Stimulated activated naive CD4-positive, alpha-beta T cell (primary cell): ENCODE measurements at places on chromosomes 1 and 21.

DNA sequence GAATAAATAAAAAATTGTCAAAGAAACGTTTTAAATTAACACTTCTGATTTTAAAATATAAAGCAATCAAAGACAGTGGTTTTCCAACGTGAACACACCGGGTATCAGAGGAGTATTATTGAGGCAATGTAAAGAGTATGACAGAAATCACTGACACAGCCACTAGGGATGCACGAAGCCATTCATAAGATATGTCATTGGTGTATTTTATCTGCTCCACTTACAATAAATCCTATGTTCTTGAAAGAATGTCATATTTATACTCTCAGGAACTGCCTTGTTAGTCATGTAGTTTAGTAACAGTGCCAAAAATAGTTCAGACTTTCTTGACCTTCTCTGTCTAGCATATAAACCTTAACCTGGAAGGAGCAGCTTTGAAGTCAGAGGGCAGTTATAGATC lies 835.0 kb upstream of the NCAM2 start:
- no peak for DNase-seq

DNA sequence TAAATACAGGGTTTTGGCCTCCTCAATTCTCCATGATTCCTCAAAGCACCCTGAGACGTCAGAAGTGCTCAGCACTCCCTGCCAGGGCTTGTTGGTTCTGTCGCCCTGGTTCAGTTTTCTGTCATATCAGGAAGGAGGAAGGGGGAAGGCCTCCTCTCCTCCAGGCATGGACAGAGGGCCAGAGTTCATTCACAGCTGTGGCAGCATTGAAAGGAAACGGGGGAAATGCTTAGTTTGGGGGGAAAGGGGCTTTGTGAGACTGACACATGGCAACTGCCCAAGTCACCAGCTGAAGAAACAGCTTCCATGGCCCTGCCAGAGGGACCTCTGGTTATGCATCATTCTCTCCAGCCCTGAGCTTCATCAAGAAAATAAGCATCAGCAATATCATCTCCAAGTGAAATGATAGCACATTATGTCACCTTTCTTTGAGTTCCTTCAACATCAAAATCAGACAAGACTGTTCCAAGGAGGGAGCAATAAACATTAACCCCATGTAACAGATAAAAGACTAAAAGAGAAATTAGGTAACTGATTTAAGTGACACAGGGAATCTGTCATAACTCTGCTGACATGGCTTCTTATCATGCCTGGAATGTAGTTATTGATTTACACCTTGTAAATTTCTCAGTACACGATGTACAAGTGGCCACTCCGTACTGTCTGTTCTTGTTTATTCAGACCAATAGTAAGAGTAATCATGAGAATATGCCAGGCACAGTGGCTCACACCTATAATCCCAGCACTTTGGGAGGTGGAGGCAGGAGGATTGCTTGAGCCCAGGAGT lies 103.2 kb upstream of the SLC25A33 start:
- no peak for DNase-seq

DNA sequence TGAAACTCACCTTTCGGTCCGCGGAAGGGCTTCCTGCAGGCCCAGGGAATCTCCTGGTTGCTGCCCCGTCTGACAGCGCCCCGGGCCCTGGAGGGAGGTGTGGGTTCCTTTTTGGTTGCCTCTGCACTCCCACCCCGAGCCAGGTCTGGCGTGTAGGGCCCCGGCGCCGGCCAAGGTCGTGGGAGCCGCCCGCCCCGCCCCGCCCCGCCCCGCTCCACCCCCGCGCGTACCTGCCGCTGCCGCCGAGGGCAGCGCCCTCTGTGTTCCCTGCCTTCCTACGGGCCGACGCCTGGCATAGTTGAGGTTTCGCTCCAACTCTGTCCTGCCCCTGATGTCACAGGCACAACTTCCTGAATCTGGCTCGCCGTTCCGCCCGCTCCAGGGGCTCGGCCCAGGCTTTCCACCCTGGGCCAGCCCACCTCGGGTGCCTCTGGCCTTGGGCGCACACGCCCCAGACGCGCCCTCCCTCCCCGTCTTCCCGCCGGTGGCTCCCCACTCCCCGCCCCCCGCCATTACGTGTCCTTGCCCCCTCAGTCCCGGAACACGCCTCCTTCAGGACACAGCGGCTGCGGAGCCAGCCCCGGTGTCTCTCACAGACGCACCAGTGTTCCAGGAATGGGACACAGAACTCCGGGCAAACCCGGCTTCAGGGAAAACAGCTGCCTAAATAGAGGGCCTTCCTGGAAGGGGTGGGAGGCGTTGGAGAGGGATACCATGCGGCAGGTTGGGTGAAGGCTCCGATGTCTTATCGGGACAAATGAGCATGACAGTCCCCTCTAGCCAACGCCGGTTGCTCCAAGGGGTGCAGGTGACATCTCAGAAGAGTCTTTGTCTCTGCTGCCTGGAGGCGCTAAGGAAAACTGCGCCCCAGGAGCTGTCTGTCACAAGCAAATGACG lies at the start of gene KIAA0040:
TSS of gene KIAA0040 (minus strand) at position 147 of the 897 bp plus-strand sequence. CDS start 31,763 bp downstream, outside the sequence.
- peak; percentile 41 for DNase-seq

GRCh38 chr1:52601991-52602855 lies at the start of gene GPX7:
Gene GPX7, plus strand, starts transcription at chr1:52602371. Its CDS starts 39 bp downstream, at chr1:52602410.
- DNase-seq: peak; percentile 48

- DNase-seq: no peak
These were observed 374.2 kb downstream of the PTBP2 start for GRCh38 chr1:97095764-97096163.

DNA sequence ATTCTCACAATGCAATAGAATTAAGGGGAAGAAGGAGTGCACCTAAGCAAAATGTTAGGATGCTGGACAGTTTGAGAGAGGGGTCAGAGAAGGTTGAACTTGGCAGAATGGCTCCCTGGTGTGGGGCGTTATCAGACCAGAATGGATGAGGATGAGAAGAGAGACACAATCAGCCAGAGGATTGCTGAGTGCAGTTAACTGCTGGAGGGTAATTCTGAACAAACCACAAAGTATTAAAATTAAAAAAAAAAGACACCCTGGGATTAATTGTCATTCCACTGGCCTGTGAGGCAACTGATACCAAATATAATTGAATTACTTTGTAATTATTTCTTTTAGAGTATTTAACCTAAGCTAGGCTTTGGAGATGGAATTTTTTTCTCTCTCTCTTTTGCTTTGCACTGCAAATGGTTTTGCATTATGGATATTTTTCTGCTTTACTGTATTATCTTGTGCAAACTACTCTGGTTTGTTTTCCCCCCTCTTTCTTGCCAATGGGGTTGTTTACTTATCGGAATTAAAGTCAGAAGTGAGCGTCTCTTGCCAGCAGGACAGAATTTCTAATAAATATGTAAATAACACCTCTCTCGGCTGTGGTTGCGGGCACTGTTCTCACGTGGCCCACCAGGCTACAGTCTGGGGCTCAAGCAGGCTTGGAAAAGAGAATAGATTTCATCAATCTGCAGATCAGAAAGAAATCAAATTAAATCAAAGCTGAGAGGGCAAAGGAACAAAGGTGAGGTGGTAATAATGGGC lies 572.9 kb upstream of the CAMK1G start:
- DNase-seq: no peak

GRCh38 chr1:184882957-184883815 lies 91.1 kb downstream of the NIBAN1 start:
- DNase-seq: no peak

DNA sequence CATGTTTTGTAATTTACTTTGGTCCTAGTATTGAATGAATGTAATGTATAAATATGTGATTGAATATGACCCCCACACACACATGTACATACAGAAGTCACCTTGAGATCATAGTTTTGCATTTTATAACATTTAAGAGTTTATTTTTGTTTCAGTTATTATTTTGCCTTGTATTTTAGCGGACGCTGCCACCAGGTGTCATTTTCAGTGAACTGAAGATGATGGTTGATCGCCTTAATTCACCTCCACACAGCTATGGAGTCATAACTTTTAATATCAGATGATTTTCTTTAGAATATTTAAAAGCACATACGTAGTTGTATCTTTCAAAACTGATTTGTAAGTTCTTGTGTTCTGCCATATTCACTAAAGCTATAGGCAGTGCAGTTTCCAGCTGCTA lies 130.4 kb downstream of the DYRK1A start:
- DNase-seq: no peak

GRCh38 chr1:47584249-47584648 lies 146.4 kb downstream of the FOXD2 start:
- no peak for DNase-seq

- no peak for DNase-seq
These were observed 60.6 kb upstream of the LAMC2 start for GRCh38 chr1:183125279-183125999.

GRCh38 chr1:151953409-151954094 lies 40.1 kb downstream of the S100A10 start:
- no peak for DNase-seq

DNA sequence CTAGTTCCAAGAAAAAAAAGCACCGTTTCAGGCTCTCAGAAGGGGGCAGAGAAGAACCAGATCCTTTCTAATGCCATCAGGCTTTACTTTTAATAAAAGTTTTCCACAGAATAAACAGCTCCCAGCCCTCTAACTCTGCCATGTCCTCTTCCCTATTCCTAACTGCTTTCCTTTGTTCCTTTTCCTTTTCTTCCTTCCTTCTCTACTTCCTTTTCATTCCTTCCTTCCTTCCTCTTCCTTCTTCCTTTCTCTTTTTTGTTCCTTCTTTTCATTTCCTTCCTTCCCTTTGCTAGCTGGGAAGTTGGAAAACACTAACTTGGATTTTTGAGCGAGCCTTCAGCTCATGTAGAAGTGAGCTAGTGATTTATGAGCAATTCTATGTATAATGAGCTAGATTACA lies 46.2 kb downstream of the KDM5B start:
- DNase-seq: no peak

GRCh38 chr1:228860911-228861831 lies 125.9 kb downstream of the RHOU start:
- DNase-seq: no peak

DNA sequence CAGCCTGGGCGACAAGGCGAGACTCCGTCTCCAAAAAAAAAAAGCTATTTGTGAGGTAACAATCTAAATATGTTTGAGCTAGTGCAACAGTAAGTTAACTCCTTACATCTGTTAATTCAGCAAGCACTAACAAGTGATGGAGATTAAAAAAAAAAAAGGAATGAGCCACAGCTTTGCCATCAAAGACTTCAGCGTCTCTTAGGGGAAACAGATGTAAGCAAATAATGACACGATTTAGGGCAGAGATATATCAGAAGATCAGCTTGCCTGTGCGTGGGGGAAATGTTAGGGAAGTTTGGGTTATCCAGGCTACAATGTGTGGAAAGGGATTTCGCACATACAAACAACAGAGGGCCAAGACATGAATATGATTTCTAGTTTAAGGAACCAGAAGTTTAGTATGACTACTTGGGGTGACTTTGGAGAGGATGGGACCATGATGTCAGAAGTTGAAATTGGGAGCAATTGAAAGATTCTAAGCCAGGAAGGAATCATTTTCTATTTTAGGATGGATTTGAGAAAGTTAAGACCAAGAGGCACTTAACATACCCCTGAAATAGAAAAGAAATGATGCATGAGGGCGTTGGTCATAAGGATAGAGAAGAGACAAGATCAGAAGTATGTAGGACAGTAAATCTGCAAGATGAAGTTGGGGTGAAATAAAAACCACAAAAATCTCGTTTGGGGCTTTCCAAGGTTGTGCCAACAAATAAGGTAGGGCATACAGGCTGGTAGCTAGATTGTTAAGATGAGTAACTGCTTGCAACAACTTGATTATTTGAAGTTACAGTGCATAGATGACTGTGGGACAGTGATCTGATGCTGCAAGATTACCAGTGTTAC lies 2.4 kb upstream of the BRWD1 start:
- DNase-seq: no peak

- DNase-seq: no peak
These were observed 310.9 kb downstream of the NTNG1 start for GRCh38 chr1:107451715-107452114.

DNA sequence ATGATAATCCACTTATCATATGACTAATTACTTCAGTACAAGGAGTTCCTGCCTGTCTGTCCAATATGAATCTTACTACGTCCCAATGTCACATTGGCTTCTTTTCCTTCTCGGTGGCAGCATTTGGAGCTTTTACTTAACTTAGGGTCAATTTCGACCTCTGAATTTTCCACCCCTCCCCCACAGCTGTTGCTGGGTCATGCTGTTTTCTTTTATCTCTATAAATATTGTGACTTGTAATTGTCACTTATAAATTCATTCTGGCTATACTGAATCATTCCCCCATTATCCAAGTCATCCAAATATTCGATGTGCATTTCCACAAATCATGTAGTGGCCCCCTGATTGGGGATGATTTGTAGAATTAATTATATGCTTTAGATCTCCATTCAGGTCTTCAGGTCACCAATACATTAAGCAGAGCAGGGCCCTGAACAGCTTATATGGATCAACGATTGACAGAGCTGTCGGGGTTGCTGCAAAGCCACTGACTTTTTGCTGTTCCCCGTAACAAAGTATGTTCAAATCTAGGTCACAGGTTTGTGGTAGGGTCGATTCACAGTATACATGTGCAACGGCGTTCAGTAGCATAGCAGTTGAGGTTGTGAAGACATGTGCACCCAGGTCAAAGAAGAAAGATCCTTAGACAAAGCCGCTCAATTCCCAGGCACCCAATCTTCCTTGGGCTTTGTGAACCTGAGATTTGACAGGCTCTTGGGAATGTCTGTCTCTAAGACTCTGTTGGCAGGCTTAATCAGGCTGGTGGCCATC lies 18.3 kb upstream of the RNU1-4 start:
- no peak for DNase-seq

- DNase-seq: no peak
These were observed 57.6 kb downstream of the KCNAB2 start for GRCh38 chr1:6103111-6103853.

DNA sequence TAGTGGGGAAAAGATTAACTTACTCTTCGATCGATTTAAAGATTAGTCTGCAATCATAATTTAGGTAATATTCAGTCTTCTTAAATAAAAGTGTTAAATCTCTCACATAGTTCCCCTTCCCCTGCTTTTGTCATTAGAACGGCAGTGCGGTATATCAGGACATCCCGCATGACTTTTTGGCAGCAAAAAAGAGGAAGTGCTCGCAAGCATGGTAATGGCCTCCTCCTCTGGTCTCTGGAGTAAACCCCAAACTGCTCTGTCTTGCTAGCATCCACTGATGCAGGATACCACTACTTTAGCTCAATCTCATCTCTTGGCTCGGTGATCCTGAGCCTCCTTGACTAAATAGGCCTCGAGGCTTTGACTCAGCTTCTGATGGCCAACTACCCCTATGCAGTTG lies 78.7 kb upstream of the VAV3 start:
- DNase-seq: no peak

DNA sequence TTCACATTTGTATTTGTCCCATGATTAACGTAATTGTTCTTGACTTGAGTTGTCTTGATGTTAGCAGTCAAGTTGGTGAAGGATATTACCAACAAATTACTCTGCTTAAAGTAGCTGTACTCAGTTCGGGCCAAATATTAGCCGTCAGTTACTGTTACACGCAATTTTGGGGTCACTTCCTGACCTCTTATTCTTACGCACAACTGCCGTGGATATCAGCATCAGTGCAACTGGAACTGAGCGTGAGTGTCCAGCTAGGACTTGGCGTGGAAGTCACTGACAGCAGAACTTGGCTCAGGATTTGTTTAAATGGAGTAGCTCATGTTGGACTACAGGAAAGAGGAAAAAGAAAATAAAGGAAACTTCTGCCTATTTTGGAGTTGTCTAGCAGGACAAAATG lies 56.4 kb downstream of the ADAMTS1 start:
- DNase-seq: no peak

GRCh38 chr1:191913260-191913977 lies 244.8 kb upstream of the RGS18 start:
- DNase-seq: no peak
